Cardiac muscle cell (in vitro differentiated cells and primary cell): ENCODE measurements at places on chromosomes 2 and 18.

GRCh38 chr18:24799176-24799575, 338.7 kb downstream of the HRH4 start:
- H3K36me3 ChIP-seq: no peaks in the 10 kb centered on the region
- no peak overlapping the region for H3K27ac ChIP-seq
- H3K27me3 ChIP-seq: no peaks in the 10 kb centered on the region
- DNase-seq: no peak

DNA sequence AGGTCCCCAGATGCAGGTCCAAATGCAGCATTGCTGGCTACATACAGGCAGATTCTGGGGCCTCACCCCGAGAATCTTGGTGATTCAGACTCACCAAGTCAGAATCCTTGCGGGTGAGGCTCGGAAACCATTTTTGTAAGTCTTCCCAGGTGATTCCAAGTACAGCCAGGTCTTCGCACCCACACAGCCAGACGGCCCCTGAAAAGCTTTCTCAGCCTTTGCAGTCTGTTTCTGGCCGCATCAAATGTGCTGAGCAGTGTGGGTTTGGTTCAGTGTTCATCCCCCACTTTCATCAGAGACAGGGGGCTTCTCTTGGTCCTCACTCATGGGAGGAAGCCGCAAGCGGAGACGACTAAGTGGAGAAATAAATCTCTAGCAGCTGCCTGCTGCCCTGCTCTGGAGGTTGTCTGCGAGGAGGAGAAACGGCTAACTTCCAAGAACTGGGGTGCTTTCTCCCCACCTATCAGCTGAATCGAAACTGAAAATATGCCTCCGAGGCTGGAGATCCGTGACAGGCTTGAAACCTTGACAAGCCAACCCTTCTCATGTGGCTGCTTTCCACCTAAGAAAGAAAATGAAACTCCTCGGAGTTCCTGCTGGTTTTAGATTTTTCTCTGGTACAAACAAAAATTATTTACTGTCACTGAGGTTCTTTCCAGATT, 8.9 kb upstream of the TMEM185B start:
- H3K36me3 ChIP-seq: no peaks in the 10 kb centered on the region
- no peak overlapping the region for H3K4me3 ChIP-seq
- no peak for DNase-seq
- H3K27ac ChIP-seq: no peak overlapping the region
- no peaks in the 10 kb centered on the region for H3K27me3 ChIP-seq
- H3K4me1 ChIP-seq: peaks cover 7% of the 10 kb centered on the region

- no peaks in the 10 kb centered on the region for H3K27me3 ChIP-seq
- no peak for DNase-seq
- H3K4me3 ChIP-seq: no peak overlapping the region
- no peaks in the 10 kb centered on the region for H3K4me1 ChIP-seq
- H3K27ac ChIP-seq: no peak overlapping the region
- H3K36me3 ChIP-seq: no peaks in the 10 kb centered on the region
Measured at GRCh38 chr18:73409242-73409641, 541.5 kb upstream of the NETO1 start.

DNA sequence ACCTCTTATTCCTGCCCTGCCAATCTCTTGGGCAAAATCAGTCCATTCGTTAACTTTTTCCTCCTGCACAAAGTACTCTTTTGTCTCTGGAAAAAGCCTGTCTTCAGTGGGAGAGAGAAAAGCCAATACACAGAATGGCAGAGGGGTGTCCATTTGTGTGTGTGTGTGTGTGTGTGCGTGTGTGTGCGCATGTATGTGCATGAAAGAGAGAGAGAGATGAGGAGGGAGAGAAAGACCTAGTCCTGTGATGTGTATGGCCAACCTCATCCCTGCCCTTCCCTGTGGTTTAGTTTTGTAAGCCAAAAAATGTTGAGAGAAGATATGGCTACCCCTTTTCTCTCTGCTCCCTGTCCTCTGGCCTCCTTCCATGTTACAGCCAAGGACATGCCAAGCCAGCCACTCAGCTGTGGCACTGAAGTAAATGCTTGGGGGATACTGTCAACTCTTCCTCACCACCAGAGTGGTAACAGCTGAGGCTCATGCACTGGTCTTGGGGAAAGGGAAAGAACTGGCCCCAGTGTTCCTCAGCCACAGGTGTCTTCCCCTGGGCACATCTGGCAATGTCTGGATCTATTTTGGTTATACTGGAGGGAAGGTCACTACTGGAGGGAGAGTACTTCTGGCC, 10.6 kb downstream of the SLC4A5 start:
- H3K27ac ChIP-seq: no peak overlapping the region
- H3K4me1 ChIP-seq: peaks cover 10% of the 10 kb centered on the region
- no peaks in the 10 kb centered on the region for H3K36me3 ChIP-seq
- H3K27me3 ChIP-seq: no peaks in the 10 kb centered on the region

DNA sequence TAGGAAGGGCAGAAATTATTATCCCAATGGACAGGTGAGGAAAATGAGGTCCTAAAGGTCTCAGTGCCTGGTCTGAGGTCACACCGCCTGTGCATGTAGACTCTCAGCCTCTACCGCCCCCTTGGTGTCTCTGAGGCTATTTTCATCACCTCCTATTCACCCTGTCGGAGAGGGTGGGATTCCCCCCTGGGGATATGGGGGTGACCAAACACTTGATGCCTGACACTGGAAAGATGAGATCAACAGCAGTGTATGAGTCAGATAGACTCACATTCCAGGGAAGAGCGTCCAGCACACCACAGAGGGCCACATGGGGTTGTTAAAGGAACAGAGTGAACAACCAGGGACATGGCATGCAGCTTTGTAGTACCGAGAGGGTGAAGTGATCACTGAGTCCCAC, 199.7 kb downstream of the SMAD2 start:
- DNase-seq: no peak
- no peak overlapping the region for H3K27ac ChIP-seq
- H3K4me1 ChIP-seq: no peaks in the 10 kb centered on the region

GRCh38 chr2:95350368-95350767, 52.1 kb upstream of the FAHD2A start:
- H3K4me1 ChIP-seq: no peaks in the 10 kb centered on the region
- DNase-seq: no peak
- peaks cover 44% of the 10 kb centered on the region for H3K27me3 ChIP-seq
- no peak overlapping the region for H3K27ac ChIP-seq
- no peak overlapping the region for H3K4me3 ChIP-seq
- no peaks in the 10 kb centered on the region for H3K36me3 ChIP-seq

GRCh38 chr2:163155279-163155883, 316.8 kb upstream of the KCNH7 start:
- no peak overlapping the region for H3K27ac ChIP-seq
- peak; percentile 44 for DNase-seq
- H3K4me1 ChIP-seq: no peaks in the 10 kb centered on the region
- H3K27me3 ChIP-seq: no peaks in the 10 kb centered on the region

- peaks cover 2% of the 10 kb centered on the region for H3K36me3 ChIP-seq
- H3K4me1 ChIP-seq: no peaks in the 10 kb centered on the region
- no peaks in the 10 kb centered on the region for H3K27me3 ChIP-seq
- no peak overlapping the region for H3K4me3 ChIP-seq
- no peak overlapping the region for H3K27ac ChIP-seq
- DNase-seq: no peak
Measured at GRCh38 chr18:51091270-51091669, 61.3 kb downstream of the SMAD4 start.

DNA sequence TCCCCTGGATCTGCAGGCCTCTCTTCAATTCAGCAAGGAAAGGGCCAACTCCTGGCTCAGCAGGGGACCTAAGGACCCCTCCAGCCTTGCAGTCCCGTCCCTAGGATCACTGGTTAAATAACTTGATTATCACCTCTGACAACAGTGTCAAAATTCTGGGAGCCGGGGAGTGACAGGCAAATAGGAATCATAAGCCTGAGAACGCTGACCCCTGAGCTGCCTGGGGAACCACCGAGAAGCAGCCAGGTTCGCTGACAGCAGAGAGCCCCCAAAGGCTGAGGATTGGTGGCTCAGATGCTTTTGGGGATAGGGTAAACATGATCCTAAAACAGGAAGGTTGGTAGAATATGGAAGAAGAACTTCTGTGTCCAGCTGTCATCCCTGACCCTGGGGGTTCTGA, 17.5 kb upstream of the TNS1 start:
- no peaks in the 10 kb centered on the region for H3K27me3 ChIP-seq
- H3K4me3 ChIP-seq: no peak overlapping the region
- no peak for DNase-seq
- peaks cover 3% of the 10 kb centered on the region for H3K4me1 ChIP-seq
- no peak overlapping the region for H3K27ac ChIP-seq
